ENCODE measurements at places on chromosomes 1 and 21.
A peak's percentile ranks its signal among the peaks of the same experiment; 100 is the strongest.

GRCh38 chr1:118636004-118636403 is 352.1 kb downstream of the TBX15 start:
- DNase-seq, result no peak

DNA sequence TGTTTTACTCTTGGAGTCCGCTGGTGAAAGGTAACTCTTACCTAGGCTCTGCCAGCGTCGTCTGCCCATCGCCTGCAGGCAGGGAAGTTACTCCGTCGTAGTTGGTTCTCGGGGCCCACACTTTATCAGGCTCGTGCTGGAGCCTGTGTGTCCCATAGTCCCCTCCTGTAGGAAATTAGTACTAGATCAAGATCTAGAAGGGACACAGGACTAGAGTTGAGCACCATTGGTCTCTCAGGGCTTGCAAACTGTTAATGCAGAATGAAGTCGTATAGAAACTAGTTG is 940 bp downstream of the SRRM1 start:
- no peak for DNase-seq

DNA sequence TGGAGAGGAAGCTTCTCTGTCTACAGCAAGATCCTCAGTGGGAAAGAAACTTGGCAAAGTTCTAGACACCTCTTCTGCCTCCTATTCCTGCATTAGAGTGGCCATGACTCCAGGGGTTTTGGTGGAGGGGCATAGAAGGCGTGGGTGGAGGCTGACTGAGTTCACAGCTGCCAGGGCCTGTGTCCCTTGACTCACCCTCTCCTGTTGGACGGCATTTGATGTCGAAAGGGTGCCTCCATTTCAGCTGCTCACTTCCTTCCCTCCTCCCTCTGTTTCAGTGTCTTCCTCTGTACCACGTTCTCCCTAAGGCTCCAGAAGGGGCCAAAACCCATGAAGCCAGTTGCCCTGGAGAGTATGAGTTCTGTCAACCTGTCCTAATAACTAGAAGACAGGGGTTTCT is 632 bp downstream of the TMEM79 start:
- no peak for DNase-seq

DNA sequence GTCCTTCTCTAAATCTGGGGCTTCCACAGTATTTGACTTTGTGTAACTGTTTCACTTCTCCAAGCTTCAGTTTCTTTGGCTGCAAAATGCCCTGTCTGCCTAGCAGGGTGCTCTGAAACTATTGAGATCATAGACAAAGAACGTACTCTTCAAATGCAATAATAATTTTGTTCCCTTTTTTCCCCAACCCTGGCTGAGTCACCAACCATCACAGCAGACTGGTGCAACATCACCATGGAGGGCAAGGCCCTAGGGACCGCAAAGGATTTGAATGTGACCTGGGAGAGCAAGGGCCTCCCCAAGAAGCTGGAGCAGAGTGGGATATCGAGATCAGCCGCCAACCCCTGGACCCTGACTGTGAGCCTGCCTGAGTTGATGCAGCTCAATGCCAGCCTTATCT is 115.0 kb downstream of the FCRL5 start:
- DNase-seq, result no peak

- peak; percentile 85 for DNase-seq
Measured at GRCh38 chr21:42234464-42235241, 15.7 kb downstream of the ABCG1 start.

DNA sequence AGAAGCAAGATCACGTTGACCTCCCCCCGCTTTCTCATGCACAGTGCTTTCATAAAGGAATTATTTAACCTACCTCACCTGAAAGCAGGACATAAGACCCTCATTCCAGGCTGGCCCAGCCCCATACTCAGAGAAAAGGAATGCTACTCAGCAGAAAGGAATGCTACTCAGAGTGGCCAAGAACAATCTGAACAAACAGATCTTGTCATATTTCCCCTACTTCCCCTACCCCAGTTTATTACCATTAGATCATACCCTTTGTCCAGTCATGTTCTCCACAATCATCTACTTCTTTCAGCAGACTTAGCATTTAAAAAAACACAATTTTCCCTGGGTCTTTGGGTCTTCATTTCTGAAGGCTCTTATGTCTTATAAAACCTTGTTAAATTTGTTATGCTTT is 89.8 kb downstream of the SLC16A1 start:
- DNase-seq, result no peak

- no peak for DNase-seq
Measured at GRCh38 chr1:8083739-8084484, 57.8 kb upstream of the ERRFI1 start.

DNA sequence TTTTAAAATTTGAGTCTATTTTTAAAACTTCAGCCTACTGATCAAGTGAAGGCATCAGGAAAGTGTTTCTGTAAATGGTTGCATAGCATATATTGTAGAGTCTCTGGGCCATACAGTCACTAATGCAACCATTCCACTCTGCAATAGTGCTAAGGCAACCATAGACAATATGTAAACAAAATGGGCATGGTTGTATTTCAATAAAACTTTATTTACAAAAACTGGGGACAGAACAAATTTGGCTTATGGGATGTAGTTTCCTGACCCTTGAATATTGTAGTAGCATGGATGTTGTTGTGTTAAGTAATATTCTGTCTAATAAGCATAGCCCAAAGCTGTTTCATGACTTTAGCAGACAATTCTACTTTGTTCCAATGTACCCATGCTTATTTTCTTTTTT is 117.7 kb downstream of the GRIK1 start:
- DNase-seq, result no peak

DNA sequence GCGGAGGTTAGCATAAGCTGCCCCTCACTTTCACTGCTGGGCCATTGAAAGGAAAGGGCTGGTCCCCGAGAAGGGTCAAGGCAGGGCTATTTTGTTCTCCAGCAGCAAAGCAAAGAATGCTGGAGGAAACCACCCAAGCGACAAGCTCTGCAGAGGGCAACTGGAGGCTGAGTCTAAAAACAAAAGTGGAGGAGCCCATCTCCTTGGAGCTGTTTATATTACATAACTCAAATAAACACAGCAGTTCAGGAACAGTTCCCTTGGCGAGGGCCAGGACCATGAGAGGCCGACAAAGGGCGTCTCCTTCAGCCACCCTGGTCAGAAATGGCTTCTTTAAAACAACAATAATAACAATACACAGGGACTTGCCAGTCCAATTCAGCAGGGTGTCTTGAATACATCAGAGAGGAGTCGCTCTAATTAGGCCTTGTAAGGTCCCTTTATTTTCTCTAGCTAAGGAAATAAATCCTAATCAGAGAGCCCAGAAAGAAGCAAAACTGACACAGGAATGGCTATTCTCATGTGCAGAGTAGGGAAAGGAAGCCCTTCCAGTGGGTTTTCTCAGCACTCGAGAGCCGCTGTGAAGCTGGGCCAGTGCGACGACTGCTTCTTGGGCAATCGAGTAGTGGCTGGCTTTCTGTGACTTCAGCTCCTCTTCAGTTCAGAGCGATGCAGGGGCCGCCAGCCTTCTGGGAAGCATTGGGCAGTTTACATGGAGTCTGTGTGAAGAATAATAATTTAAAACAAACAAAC is 57.0 kb upstream of the TARBP1 start:
- no peak for DNase-seq

DNA sequence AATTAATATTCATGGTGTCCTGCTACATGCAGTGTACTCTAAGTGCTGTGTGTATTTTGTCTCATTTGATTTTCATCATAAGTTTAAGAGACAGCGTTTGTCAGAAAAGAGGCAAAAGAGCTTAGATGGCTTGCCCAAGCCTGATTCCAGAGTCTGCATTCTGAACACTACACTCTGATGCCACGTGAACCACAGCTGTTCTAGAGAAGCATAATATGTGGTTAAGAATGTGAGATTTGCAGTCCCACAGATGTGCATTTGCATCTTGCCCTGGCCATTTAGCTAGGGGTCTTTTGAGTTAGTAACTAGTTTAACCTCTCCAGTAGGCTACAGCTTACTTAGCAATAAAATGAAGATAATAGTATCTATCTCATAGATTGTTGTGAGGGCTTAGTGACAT is 9.2 kb upstream of the GADD45A start:
- no peak for DNase-seq

DNA sequence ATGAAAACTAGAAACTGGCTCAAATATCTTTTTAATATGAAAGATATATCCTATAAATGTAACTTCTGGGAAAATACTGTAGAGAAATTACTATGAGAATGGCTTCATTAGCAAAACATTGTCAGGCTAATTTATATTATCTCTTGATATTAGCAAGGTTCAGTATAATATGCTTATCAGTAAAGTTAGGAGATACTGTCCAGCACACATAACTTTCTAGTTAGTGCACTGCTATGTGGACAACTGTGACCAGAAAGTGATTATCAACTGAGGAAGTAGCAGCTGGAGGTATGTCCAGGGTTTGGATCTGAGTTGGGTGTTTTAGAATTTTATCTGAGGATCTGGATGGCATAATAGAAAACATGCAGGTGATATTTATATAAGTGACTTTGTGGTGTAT is 7.5 kb downstream of the LRRC8C start:
- DNase-seq, result no peak

DNA sequence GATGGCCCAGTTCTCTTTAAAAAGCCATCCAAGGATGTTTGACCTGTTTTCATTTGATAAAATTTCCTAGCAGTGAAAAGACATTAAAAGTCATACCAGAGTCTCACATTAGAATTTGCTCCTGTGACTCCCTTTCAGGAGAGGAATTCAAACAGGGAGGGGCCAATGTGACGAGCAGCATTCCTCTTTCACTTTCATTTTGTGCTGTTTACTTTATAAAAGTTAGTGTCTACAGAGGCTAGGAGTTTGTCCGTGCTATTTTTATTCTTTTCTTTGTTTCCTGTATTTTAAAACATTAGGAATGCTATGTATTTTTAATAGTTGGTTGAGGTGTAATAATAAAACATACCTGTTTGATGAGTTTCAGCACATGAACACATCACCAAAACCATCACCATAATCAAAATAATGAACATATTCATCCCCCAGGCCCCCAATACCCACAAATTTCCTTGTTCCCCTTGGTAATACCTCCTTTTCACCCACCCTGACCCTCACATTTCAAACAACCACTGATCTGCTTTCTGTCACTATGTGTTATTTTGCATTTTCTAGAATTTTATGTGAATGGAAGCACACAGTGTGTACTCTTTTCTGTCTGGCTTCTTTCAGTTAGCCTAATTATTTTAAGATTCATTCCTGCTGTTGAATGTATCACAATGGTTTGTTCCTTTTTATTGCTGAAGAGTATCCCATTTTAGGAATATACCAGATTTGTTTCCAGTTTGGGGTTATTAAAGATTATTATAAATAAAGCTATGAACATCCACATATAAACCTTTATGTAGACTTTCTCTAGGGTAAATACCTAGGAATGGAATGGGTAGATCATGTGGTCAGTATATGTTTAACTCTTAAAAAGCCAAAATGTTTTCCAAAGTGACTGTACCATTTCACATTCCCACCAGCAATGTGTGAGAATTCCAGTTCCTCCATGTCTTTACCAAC is 129.5 kb downstream of the TENT5C start:
- no peak for DNase-seq

DNA sequence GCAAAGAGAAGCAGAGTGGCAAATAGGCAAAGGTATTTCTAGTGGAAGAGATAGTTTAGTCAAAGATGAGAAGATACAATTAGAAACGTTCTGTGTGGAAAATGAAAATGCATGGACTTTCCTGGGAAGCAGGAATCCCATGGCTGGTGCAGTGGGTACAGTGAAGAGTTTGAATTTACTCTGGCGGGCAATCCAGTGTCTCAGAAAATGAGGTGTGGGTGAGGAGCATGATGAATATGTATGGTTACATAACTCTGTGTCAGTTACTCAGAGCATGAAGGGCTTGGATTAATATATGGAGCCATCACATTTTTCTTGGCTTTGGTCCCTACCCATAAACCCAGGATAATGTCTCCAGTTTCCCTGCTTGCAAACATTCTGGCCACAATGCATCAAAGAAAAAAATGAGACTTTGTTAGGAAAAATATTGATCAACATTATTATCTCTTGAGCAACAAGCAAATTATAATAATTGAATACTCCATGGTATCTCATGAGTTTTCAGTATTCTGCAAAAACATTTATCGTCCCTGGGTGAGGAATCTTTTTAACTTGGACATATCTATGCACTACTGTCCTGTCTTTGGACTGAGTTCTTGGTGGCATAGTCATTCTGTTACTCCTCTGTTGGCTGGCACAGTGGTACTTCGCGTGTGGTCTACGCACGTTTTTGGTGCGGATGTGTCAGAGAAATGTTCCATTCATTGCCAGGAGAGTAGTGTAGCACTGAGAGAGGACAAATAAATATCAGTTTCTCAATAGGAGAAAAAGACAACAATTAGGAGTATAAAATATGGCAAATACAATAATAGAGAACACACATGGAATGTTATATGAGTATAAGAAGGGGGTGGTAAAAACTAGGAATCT is 173.7 kb upstream of the C1orf105 start:
- DNase-seq, result no peak

- DNase-seq, result no peak
Measured at GRCh38 chr1:208069317-208069716, 158.4 kb upstream of the CD34 start.

DNA sequence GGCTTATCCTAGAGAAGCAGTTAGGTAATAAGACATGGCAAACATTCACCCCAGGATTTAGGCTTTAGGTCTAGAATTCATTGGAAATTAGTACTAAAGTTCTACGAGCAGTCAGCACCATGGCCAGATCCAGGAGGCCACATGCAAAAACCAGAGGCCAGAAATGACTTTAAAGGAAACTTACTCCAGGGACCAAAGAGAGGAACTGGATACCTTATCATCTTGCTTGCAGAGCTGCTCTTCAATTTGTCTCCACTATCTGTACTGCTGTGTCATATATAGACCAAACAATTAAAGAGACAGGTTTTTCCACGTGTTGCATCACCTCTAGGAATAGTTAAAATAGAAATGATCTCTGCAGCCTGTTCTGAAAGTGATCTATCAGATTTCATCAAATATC is 127.8 kb downstream of the LMX1A start:
- DNase-seq, result no peak

GRCh38 chr1:112991402-112992120 is 35.6 kb upstream of the SLC16A1 start:
- DNase-seq, result no peak

DNA sequence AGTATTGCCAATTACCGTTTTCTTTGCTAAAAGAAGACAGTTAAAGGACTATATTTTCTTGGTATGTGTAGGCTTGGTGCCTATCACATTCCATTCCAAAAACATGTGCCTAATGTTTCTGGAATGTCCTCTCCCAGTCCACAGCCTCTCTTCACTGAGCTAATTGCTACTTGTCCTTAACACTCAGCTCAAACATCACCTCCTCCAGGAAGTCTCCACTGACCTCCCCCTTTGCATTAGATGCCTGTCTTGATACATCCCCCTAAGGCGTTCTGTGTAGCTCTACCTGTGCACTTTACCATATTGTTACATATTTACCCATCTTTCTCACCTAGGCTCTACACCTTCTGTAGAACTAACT is 195.6 kb upstream of the CAMK1G start:
- no peak for DNase-seq

All from stimulated activated naive CD8-positive, alpha-beta T cell treated with anti-CD3 and anti-CD28 coated beads, Interleukin-15, Interleukin-2, amounts not matched to agents 100 U/mL and 50 U/mL, for 24 hours (primary cell).